Vagina (tissue), 2 donors: ENCODE measurements at places on chromosomes 1 and 21.

- no peak for DNase-seq
These were observed 26.4 kb upstream of the EEIG2 start for GRCh38 chr1:108533351-108534083.

GRCh38 chr1:67855961-67856360, 22.7 kb upstream of the GNG12 start:
- no peak for DNase-seq

DNA sequence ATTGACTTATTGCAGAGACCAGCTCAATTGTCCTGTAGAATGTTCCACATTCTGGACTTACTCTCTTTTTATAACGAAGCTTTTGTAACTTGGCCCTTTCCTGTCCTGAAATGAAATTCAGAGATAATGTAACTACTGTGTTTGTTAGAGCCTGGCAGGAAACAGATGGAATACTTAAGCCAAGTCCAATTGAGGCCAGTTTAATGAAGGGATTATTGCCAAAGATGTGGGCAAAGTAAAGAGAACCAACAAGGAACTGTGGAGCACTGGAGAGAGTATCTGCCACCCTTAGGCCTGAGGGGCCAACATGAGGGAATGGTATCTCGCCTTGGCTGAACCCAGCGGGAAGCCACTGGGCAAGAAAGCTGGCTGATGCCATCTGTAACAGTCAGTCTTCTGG, 32.9 kb downstream of the MFSD2A start:
- no peak for DNase-seq

DNA sequence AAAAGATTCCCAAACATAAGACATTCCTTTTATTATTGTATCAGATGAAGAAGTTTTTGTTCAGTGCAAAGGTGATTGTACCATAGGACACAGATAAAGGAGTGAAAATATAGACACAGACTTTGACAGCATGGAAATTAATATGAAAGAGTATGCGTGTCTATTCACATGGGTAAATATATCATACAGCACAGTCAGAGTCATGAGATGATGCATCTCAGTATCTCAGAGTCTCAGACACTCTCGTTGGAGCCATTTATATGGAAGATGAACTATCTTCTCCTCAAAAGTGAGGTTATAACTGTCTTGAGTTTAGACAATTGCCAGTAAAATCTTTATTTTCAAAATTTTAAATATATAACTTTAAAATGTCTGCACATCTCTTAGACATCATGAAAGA, 158.4 kb upstream of the C8B start:
- no peak for DNase-seq

DNA sequence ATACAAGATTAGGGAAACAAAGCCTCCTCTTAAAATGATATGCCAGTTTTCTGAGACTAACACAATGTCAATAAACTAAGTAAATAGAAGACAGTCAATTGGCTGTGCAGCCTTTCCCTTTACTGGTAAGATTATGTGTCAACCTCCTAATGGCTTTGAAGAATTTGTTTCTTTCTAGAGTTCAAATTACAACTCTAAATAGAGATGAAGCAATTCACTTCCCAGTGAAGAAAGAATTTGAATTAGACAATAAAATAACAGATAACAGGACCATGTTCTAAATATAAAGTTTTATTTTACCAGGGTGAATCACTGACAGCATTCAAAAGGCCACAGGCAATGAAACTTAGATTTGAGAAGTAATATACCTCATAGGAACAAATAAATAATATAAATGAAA, 680.3 kb downstream of the PLA2G4A start:
- DNase-seq = no peak

- no peak for DNase-seq
These were observed 35.7 kb downstream of the NEK2 start for GRCh38 chr1:211639475-211640300.

DNA sequence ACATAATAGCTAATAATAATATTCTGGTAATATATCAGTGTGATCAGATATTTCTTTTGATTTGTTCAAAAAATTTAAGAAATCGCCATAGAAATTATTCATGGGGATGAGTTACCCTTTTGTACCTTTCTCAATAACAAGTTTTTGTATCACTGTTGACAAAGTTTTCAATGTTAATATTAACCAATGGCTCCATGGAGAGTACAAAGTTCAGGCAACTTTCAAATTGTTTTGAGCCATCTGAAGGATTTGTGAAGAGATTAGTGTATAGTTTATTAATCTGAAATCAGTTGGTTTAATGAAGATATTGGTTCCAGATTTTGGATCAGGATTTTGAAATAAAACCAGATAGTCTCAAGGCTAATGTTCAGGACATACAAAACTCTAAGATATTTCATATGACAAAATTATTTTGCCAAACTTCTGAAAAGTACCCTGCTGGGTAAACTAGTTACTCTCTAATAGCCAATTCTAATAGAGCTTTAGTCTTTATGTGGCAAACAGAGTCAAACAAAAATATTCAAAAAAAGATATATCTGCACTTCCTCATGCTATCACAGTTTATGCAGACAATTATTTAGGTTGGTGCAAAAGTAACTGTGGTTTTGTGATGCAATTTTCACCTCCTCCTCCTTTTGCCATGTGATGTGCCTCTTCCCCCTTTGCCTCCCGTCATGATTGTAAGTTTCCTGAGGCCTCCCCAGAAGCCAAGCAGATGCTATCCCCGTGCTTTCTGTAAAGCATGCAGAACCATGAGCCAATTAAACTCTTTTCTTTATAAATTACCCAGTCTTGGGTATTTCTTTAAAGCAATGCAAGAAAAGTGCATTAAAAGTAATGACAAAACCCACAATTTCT, 1105.0 kb downstream of the PLA2G4A start:
- DNase-seq = no peak

DNA sequence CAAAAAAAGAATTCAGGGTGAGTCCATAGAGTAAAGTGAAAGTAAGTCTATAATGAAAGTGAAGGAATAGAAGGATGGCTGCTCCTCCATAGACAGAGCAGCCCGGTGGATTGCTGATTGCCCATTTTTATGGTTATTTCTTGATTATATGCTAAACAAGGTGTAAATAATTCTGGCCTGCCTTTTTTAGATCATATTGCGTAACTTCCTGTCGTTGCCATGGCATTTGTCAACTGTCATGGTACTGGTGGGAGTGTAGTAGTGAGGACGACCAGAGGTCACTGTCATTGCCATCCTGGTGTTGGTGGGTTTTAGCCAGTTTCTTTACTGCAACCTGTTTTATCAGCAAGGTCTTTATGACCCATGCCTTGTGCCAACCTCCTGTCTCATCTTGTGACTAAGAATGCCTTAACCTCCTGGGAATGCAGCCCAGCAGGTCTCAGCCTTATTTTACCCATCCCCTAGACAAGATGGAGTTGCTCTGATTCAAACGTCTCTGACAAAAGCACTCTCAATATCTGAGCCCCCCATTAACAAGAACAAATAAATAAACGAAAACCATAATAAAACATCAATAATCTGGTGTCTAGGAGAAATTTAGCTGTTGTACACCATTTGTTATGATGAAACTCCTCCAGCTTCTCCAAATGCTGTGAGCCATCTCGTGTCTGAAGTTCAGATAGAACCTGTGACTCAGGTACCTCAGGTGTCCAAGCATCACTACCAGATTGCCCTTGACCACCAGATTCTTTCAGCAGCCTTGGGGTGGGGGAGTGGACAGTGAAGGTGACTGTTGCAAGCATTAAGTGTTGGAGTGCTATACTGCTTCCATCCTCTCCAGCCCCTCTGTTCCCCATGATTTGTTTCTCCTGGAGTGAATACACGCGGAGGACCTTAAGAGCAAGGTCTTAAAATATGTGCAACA, 36.0 kb downstream of the EBNA1BP2 start:
- DNase-seq = no peak

- no peak for DNase-seq
These were observed 301.5 kb upstream of the DAB1 start for GRCh38 chr1:57725318-57725717.

GRCh38 chr1:36595349-36595748, 112.6 kb upstream of the CSF3R start:
- DNase-seq = no peak

DNA sequence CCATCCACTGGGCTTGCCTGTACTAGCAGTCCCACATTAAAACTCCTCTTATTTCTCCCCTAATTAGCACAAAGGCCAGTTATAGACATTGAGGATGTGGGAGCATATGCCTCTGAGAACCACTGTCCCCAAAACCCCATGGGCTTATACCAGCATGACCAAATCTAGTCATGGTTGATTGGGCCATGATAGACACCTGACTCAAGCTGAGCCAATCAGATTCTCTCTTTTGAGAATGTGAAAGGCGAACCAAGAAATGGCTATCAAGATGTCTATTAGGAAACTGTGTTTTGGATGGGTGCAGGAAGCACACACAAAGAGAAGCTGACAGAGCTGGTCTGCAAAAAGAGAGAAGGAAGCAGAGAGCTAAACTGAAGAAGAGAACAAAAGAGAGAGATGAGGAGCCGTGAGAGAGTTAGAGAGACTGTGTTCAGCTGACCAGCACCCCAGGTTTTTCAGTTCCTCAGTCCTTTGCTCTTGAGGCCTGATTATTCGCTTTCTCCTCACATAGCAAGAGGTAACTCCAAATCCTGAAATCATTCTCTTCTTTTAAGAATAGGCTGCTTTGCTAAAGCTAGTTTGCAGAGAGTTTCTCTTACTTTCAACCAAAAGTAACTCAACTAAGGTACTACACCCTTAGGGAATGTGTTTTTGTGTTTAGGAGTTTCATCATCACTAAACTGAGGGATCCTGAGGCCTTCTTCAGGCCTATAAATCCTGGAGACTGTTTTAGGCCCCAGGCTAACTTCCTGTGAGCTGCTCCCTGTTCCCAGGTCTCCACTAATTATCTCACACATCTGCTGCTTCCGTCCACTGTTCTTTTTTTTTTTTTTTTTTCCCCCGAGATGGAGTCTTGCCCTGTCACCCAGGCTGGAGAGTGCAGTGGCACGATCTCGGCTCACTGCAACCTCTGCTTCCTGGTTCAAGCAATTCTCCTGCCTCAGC, 7.9 kb upstream of the TIPRL start:
- no peak for DNase-seq

DNA sequence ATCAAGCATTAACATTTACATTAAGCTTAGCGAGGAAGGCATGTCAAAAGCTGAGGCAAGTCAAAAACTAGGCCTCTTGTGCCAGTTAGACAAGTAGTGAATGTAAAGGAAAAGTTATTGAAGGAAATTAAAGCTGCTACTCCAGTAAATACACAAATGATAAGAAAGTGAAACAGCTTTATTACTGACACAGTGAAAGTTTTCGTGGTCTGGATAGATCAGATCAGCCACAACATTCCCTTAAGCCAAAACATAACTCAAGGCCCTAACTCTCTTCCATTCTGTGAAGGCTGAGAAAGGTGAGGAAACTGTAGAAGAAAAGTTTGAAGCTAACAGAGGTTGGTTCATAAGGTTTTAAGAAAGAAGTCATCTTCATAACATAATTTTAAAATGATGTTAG, 131.9 kb downstream of the VAV3 start:
- DNase-seq = no peak

GRCh38 chr1:35175602-35176001, 17.3 kb downstream of the SFPQ start:
- no peak for DNase-seq

DNA sequence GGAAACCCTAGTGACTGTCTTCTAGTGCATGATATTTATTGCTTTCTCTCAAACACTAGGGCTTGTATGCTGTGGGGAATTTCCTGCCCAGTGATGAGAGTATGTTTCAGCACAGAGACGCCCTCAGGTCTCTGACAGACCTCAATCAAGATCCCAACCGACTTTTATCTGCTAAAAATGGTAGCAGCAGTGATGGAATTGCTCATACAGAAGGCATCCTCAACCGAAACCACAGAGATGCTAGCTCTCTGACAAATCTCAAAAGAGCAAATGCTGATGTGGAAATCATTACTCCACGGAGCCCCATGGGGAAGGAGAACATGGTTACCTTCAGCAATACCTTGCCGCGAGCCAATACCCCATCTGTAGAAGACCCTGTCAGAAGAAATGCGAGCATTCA, 41.3 kb downstream of the PLPPR4 start:
- no peak for DNase-seq

GRCh38 chr1:203772836-203773235, 7.9 kb downstream of the LAX1 start:
- DNase-seq = no peak

- DNase-seq = no peak
These were observed 122.9 kb upstream of the DAB1 start for GRCh38 chr1:57546549-57547330.

- no peak for DNase-seq
These were observed 40.4 kb downstream of the RIMS3 start for GRCh38 chr1:40625076-40625475.

GRCh38 chr1:24180676-24181075, 6.4 kb downstream of the IFNLR1 start:
- DNase-seq = no peak

DNA sequence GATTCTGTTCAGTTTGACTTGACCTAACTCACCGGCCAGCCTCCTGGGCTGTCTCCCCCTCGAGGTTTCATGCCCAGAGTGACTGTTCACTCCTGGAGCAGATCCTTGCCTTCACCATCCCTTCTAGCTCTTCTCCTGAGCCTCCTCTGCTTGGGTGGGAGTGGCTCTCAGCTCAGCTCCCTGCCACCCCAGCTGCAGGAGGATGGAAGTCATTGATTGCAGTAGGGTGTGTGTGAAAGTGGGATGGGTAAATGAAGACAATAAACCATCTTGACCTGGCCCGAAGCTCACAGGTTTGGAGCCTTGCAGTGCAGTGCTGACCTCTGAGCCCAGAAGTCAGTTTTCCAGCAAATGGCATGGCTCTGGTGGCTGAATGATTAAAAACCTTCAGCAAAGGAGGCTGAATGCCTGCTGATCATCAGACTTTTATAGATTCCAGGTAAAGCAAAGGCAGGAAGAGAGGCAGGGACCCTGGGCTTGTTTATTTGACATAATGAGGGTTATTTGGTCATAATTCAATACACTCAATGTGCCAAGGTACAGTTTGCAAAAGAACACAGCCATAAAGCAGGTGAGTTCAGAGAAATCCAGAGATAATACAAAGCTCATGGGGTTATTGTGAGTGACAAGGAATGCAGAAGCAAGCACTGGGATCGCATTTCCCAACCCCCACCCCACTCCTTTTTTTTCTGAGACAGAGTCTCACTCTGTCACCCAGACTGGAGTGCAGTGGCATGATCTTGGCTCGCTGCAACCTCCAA, 17.5 kb upstream of the TFF3 start:
- no peak for DNase-seq

- DNase-seq = no peak
These were observed 14.3 kb upstream of the FGR start for GRCh38 chr1:27649306-27649635.

DNA sequence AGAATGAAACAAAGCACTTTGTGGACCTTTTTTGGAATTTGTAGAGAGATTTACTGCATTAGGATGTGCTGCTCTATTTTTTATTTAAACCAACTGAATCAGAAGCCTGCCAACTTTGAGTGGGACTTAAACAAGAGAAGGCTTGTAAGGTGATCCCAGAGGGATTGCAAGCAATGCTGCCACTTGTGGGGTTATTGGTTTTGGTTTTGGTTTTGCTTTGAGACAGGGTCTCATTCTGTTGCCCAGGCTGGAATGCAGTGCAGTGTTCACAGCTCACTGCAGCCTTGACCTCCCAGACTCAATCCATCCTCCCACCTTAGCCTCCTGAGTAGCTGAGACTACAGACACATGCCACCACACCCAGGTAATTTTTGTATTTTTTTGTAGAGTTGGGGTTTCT, 32.2 kb upstream of the GNG5 start:
- DNase-seq = no peak
